ENCODE measurements at places on chromosomes 3 and 15.

DNA sequence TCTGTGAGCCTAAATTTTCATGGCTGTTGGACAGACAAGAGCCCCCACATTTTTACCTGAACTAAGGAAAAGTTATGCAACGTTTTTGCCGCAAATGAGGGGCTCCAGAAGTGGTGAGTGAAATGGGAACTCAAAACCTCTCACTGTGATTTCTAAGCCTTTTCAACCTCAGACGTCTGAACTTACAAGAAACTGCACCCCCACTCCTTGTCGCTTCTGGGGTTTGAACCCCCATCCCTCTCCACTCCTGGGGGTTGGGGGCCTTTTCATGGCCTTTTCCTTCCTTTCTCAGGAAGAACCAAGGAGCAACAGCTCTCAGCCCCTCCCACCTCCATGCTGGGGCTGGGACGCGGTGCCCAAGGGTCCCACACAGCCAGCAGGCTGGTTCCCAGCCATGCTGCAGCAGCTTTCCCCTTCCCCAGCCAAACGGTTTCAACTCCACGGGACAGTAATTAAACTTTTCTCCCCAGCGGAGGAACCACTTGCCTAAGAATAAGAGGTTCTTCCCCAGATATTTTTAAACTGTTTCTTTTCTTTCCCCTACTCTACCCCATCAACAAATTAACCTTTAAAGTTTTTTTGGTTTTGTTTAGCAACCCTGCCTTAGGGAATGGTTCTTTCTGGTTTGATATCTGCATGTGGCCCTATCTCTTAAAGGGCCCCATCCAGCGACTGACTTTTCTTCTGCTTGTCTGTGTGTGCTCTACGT, 387.6 kb upstream of the CBLB start:
- DNase-seq = no peak

DNA sequence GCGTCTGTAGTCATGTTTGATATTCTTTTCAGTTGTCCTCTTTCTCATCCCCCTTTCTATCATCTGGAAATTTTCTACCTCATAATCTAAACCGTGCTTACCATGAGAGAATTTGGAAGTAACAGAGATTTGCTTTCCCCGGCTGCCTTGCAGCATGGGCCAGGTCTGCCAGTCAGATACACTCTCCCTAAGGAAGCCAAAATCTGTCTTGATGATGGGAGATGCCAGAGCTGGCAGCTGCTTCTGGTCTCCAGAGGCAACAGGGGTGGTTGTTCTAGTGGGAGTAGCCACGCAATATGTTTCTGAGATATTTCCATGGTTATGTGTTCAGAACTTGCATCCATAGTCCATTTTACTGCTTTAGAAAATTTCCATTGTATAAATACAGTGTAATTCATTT, 218.9 kb upstream of the RORA start:
- no peak for DNase-seq

DNA sequence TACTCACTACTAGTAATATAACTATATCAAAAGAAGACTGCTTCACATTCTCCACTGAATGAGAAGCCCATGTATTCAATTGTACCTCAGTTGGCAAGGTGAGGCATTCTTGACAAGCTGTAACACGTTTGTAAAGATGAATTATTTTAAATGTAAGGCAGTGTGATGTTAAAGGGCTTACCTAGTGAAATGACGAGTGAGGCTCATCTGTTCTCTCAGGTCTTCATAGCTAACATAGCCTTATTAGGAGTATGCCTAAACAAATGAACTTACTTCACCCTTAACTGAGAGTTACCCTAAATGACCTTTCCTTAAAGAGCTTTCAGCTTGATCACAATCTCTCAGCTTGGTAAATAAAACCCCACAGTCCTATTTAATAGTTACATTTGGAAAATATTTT, 127.3 kb downstream of the FEZF2 start:
- DNase-seq = no peak

DNA sequence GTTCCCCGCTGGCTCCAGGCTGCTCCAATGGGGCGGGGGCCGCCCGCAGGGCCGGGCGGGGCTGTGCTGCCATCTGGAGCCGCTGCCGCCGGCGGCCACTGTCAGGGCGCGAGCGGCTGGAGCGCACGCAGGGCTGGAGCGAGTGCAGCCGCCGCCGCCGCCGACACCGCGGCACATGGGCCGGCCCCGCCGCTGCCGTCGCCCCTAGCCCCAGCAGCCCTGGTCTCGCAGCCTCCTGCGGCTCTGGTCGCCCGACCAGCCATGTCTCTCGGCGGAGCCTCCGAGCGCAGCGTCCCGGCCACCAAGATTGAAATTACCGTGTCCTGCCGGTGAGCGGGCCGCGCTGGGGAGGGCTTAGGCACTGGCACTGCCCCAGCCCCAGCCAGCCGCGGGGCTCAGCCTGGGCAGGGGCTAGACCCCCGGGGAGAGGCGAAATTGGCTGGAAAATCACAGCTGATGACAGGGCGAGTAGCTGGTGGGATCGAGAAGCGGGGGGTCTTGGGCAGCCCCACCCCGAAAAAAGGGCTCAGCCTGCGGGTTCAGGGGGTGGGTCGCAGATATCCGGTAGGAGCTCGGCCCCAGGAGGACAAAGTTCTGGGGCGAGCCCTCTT, at the start of gene CPNE9:
Gene CPNE9, plus strand, starts transcription at position 98 of the 611 bp plus-strand sequence. Its CDS starts 164 bp downstream, at position 262.
- DNase-seq = no peak
